ENCODE measurements at places on chromosomes 12 and 14.

- DNase-seq = no peak
Measured at GRCh38 chr12:109900752-109901580, 892 bp downstream of the TCHP start.

DNA sequence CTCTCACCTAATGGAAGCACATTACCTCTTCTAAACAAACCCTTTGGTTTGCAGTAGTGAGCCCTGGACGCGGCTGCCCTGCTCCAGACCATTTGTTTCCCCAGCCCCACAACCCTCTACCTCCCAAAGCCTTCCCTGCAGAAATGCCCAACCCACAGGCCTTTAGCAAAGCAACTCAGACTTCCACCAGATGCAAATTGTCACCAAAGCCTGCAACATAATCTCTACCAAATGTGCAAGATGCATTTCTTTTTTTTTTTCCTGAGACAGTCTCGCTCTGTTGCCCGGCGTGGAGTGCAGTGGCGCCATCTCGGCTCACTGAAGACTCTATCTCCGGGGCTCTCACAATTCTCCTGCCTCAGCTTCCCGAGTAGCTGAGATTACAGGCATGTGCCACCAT, 56.2 kb downstream of the VWF start:
- DNase-seq = no peak

- no peak for DNase-seq
Measured at GRCh38 chr12:52876372-52876771, 27.6 kb upstream of the KRT78 start.

- no peak for DNase-seq
Measured at GRCh38 chr12:48940181-48940580, 14.9 kb upstream of the FKBP11 start.

- no peak for DNase-seq
Measured at GRCh38 chr12:84362552-84362897, 550.1 kb downstream of the SLC6A15 start.

GRCh38 chr12:50187084-50187900, 20.1 kb upstream of the CERS5 start:
- no peak for DNase-seq

- no peak for DNase-seq
Measured at GRCh38 chr12:59657266-59657665, 61.4 kb downstream of the SLC16A7 start.

GRCh38 chr14:33946679-33947476, 4.0 kb downstream of the EGLN3 start:
- DNase-seq = no peak

GRCh38 chr12:18332173-18332572, 70.9 kb downstream of the PIK3C2G start:
- DNase-seq = no peak

DNA sequence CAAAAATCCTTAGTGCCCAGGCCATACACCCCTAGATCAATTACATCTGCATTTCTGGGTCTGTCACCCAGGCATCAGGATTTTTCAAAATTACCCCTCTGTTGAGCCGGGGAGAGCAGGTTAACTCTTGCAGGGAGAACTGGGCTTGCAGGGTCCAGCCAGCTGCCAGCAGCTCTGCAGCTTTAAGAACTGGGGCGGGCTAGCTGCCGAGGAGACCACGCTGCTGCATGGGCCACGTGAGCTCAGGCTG, at the start of gene DGLUCY:
DGLUCY (plus strand) TSS at position 245 of the 250 bp plus-strand sequence. CDS start 46,222 bp downstream, outside the sequence.
- no peak for DNase-seq

DNA sequence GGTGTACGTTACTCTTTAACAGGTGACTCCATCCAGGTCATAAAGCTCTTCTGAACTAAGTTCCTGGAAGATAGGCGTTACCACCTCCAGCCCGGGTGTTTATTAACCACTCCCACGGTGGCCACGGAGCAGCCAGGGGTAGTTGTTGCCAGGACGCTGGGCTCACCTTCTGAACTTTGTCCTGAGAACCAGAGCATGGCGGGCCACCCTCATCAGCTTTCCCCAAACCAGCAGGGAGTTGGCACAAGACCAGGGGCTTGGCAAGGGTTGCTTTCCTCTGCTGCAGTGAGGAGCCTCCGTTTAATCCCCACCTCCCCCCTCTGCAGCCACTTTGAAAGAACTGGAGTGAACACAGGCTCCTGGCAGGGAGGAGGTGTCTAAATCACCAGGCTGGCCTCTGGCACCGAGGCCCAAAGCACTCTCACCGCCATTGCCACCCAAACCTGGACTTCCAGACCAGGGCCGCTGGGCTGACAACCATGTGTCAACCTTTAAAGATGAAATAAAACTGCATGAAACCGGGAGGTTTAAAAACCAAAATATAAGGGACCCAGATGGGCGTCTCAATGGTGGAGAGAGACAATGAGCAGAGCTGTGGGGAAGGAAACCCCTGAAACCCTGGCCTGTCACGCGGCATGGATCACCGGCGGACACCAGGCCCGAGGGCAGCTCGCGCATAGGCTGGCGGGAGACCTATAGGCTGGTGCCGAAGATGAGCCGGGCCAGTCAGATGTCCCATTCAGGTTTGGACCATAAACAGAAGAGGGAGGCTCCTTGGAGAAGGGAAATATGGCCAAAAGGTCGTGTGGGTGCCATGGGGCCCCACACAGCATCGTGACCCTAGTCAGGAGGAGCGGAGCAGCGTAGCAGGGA, 30.9 kb upstream of the TDRD9 start:
- no peak for DNase-seq

- DNase-seq = no peak
Measured at GRCh38 chr14:89740241-89740640, 214.3 kb downstream of the EFCAB11 start.

DNA sequence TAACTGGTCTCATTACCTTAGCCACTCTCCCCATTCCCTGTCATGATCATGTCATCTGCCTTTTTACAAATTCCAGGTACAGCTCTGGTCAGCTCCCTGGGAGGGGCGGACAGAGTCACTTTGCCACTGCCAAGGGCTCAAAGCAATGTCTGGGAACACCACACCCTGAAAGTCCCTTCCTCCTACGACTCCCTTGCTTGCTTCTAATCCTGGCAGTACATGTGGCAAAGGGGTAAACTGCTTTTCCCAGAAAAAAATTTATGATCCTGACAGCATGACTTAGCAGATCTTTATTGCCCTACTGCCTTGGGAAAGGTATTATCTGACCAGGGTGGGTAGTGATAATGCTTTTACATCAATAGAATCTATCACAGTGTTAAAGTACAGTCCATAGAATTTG, 376.0 kb upstream of the PDE3A start:
- DNase-seq = no peak

DNA sequence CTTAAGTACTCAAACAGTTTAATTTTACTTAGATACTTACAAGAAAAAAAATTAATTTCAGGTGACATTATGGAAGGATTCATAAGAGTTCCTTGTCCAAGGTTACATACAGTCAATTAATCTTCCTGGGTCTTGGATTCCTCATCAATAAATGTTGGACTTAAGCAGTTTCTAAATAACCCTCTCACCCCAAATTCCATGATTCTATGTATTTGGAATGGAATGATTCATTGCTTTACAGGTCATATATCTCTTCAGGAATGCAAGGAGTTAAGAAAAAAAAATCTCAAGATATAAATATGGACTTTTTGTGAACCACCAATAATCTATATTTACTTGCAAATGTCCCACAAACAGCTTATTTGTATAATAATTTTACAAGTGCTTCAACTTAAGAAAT, 84.2 kb upstream of the BMP4 start:
- DNase-seq = no peak

- no peak for DNase-seq
Measured at GRCh38 chr12:117119592-117120198, 20.5 kb upstream of the TESC start.

DNA sequence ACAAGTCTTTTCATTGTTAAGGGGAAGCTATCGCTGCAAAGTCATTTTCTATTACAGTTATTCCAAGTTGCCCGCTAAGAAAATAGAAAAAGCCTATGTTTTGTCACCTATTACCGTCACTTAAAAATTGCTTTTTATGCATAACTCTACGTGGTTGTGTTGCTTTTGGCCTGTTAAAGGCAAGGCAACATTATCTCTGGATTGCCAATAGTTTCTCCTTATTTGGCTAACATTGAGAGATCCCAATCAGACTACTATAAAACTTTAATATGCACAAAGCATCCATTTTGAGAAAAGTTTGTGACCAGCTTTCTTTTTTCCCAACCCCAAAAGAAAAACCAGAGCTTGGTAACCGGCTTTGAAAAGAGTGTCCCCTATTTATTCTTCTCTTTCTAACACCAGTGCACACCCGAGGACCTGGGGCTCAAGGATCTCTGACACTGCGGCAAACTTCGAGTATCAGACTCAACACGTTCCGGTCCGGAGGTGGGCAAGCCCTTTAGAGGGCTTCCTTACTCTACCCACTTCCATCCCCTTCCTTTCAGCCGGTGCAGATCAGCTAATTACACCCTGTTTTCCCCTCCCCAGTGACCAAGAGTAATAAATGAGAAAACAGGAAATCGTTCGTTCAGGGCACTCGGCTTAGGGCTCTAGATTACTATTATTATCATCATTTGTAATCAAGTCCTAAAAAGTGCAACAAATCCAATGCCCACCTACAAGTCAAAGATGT, 1.2 kb downstream of the PPP1R12A start:
- DNase-seq = peak; percentile 33

DNA sequence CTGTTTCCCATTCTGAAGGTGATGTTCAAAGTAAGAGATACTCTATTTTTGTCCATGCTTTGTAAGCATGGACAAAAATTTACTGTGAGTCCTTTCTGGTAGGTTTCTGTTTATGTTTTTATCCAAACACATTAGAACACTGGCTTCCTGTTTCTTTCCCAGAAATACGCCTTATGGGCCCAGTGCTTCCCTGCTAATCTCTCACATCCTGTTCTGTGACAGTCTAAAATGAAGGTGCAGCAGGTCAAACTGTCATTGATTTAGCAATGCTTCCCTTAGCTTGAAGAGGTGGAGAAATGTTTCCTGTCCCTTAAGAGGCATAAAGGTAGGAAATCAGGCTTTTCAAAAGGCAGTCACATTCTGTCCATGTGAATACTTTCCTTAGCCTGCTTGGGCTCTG, 305.6 kb downstream of the RPS29 start:
- DNase-seq = no peak

- no peak for DNase-seq
Measured at GRCh38 chr12:95259368-95259767, 41.8 kb downstream of the VEZT start.

DNA sequence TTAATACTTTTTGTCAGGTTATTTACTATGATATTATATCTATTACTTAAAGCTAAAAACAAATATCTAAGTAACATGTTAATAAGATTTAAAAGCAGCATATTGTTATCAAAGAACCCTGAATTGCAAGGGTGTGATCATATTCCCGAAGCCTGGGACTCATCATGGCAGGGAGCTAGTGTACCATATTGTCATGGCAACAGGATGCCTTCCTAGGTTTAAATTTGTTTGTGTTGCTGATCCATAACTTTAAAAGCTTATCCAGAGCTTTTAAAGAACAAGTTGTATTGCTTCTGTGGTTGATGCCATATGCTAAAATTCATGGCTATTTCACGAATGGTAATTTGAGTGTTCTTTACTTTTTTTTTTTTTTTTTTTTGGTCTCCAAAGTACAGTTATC, 500.5 kb downstream of the NAV3 start:
- peak; percentile 17 for DNase-seq

- no peak for DNase-seq
Measured at GRCh38 chr12:29769162-29769858, 14.4 kb downstream of the TMTC1 start.

GRCh38 chr14:64910847-64911495, 3.3 kb upstream of the CHURC1 start:
- DNase-seq = no peak

GRCh38 chr12:13404631-13405473, 208.3 kb downstream of the EMP1 start:
- DNase-seq = no peak

- DNase-seq = peak; percentile 47
Measured at GRCh38 chr14:76767681-76768656, 6.7 kb downstream of the VASH1 start.

- no peak for DNase-seq
Measured at GRCh38 chr14:67395876-67396189, 16.1 kb downstream of the PLEK2 start.

- DNase-seq = no peak
Measured at GRCh38 chr12:66984962-66985361, 284.2 kb upstream of the CAND1 start.

DNA sequence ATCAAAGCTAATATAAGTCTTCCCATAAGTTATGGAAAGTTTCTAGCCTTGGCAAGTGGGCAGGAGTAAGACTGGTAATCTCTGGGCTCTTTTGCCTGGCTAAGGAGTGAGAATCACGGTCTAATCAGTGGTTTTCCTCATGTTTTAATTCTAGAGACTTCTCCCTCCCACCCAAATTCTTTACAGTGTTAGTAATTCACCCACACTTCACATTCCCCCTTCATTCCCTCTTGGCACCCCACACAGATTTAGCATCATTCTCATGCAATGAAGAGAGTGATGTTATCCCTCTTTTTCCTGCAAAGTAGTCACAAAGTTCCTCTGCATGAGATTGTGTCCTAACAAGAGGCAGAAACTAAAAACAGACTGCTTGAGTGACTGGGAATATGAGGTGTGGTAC, 28.6 kb upstream of the CACNA2D4 start:
- no peak for DNase-seq

DNA sequence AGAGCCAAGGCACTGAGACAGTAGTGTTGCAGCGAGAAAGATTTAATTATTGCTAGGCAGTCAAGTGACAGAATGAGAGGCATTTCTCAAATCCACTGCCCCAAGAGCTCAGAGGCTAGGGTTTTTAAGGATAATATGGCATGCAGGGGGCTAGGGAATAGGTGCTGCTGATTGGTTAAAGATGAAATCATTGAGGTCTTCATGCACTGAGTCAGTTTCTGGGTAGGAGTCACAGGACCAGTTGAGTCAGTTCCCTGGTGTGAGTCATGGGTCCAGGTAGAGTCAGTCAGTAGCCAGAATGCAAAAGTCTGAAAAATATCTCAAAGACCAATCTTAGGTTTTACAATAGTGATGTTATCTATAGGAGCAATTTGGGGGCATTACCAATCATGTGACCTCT, 323.8 kb downstream of the RGS6 start:
- no peak for DNase-seq

DNA sequence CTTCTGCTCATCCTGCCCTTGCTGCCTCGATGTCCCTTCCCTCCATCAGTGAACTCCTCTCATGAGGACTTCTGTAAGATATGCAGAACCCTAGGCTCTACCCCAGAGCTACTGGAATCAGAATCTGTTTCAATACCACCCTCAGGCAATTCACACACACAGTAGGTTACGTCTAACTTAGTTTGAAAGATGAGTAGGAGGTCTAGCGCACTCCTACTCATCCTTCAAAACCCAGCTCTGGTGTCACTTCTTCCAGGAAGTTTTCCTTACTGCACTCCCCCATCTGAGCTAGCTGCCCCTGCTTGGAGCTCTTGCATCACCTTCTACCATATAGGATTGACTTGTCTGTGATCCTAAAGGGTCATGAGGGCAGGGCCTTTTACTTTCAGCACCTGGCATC, 56.4 kb upstream of the DICER1 start:
- no peak for DNase-seq

- DNase-seq = no peak
Measured at GRCh38 chr12:29795715-29796114, 12.0 kb upstream of the TMTC1 start.
